ENCODE measurements at places on chromosomes 3 and 15.

GRCh38 chr3:23112491-23112890 lies 90.6 kb upstream of the UBE2E2 start:
- no peak for DNase-seq

GRCh38 chr3:146326875-146327543 lies 76.1 kb upstream of the PLSCR4 start:
- no peak for DNase-seq

DNA sequence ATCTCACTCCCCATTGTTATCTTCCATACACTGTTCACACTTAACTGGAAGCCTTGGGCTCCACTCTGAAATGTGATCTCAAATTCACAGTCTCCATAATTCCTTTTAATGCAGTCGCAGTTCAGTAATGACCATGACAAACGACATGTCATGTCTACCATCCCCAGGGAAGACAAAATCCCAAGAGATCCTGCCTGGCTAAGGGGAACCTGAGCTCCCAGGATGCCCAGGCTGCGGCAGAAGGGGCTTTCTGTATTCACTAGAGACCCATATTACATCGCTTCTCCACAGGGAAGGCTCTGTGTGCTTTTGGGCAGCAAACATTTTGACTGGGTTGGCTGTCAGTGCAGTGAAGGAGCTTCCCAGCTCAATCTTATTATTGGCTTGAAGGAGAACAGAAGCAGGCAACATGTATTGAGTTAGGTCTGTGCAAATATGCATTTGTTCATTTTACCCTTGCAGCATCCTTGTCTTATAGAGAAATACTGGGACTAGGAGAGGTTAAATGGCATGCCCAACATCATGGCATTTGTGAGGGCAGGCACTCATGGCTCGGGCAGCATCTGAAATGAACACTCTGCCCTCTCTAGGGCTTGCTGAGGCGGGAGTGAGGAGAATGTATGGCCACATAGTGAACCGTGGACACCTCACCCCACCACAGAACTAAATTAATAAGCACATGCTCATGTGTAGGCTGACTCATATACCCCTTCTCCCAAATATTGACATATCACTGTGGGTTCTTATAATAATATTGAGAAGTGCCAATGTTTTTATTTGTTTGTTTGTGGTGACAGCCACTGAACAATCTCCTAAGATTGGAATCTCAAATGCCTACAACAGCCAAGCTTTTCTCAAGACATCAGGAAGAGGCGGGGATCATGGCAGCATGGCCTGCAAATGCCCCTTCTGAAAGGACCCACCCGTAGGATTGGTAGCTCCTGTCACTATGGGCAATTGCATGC lies 141.6 kb upstream of the FOXB1 start:
- no peak for DNase-seq

GRCh38 chr3:5096336-5097008 lies 25.6 kb upstream of the ARL8B start:
- no peak for DNase-seq

- DNase-seq = no peak
These were observed 62.7 kb upstream of the CCR4 start for GRCh38 chr3:32888739-32889138.

DNA sequence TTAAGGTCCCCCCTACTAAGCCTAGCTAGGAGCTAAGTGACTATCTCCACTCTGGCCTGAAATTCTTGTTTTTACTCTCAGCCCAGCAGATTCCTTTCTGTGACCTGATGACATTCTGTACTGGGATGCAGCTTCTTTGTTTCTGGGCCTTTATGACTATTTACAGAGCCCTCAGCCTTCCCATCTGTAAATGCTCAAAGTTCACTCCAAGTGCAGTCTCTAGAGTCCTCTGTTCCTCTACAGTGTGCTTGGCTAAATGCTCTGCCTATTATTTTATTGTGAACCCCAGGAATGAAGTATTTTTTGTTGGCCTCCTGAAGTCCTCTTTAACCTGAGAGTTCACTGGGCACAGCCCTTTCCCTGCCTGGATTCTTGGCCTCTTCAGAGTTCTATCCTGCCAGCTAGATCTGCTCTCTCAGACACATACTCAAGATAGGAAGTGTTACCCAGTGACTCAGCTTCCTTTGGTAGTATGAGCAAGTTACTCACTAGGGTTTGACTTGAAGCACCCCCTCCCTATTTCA lies 278.1 kb upstream of the P2RY1 start:
- peak; percentile 39 for DNase-seq

GRCh38 chr15:39084674-39085530 lies 496.0 kb upstream of the THBS1 start:
- peak; percentile 86 for DNase-seq

DNA sequence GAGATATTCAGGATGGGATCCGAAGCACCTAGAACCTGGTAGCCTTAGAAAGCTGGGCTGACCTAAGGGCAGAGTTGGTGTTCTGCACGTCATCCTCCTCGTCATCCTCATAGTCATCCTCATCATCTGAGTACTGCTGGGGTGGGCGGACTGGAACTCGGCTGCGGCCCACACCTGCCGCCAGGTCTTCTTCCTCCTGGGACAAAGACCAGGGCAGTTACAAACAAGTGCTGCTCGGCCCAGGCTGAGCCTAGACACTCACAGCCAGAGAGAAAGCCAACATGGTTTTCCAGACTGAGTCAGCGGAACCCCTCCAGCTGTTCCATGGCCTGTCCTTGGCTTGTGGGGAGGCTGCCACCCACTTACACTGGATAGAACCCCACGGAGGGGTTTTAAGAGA lies 40.5 kb downstream of the SEMA3G start:
- DNase-seq = no peak

DNA sequence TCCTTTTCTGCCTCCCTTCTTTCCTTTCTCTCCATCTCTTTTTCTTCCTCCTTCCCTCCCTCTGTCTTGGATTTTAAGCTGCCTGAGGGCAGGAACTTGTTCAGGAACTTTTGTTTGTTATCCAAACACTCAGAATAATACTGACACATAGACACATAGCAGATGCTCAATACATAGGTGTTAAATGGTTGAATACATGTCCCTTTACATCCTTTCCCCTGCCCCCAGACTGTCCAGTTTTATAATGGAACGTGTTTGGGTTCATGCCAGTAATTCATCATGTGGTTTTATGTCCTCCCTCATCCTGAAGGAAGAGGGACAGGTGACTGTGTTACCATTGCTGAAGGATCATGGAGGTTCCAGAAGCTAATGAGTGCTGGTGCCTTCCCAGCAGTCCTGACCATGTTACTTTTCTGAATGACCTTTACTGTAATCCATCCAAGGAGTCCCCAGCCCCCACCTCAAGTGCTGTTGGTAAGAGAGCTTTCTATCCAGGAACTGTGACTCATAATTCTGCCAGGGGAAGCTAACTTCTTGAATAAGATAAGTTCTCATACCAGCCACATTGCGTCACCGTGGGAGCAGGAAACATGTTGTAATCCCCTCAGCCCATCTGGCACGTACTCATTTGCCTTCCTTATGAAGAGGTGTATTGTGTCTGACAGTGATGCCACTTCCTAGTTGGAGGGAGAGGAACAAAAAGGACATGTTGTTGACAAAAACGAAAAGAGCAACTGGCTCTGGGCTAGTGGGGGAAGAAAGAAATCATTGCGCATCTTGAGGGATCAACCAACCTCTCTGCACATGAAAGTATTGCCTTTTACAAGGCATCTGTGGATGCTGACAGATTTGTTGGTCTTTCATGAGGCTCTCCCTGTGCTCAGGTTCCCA lies 52.4 kb downstream of the IL1RAP start:
- peak; percentile 99 for DNase-seq

- no peak for DNase-seq
These were observed 1713.6 kb downstream of the SI start for GRCh38 chr3:163364717-163365116.

DNA sequence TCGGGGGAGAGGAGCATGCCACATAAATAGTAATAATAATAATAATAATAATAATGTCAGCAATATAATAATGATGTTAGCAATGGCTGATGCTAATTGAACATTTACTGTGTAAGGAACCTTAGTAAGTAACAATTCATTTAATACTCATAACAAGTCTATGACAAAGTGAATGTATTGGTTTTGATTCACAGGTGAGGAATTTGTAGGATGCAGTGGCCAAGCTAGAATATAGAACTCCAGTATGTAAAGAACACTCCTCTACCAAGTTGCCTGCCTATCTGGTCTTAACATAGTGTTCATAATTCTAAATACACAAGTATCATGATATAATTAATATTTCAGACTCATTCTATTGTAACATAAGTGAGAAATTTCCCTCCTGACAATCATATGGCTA lies 1016.5 kb downstream of the ROBO1 start:
- DNase-seq = no peak

DNA sequence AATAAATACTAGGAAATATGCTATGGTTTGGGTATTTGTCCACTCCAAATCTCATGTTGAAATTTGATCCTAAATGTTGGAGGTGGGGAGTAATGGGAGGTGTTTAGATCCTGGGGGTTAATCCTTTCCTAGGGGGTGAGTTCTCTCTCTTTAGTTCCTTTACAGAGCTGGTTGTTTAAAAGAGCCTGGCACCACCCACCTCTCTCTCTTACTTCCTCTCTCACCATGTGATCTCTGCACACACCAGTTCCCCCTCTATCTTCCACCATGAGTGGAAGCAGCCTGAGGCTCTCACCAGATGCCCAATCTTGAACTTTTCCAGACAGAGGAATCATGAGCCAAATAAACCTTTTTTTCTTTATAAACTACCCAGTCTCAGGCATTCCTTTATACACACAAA lies 10.5 kb downstream of the SLC24A5 start:
- no peak for DNase-seq

GRCh38 chr15:88243895-88244787 lies 12.4 kb downstream of the NTRK3 start:
- DNase-seq = no peak

GRCh38 chr3:71817262-71817661 lies 32.3 kb upstream of the PROK2 start:
- no peak for DNase-seq

GRCh38 chr3:111781561-111782446 lies 77.3 kb upstream of the PHLDB2 start:
- DNase-seq = no peak

DNA sequence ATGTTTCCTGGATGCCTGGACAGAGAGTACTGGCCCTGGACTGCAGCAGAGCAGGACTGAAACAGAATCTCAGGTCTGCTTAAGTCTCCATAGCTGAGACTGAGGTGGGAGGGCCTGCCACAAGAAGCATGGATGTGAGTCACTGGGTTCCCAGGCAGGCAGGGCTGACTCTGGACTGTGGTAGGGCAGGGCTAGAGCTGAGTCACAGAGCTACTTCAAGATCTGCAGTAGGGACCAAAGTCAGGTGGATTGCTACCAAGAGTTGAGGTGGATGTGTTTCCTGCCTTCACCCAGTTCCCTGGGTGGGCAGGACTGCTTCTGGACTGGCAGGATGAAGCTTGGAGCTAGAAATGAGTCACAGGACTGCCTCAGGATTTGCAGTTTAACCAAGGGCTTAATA lies 282.9 kb downstream of the AGBL1 start:
- no peak for DNase-seq

DNA sequence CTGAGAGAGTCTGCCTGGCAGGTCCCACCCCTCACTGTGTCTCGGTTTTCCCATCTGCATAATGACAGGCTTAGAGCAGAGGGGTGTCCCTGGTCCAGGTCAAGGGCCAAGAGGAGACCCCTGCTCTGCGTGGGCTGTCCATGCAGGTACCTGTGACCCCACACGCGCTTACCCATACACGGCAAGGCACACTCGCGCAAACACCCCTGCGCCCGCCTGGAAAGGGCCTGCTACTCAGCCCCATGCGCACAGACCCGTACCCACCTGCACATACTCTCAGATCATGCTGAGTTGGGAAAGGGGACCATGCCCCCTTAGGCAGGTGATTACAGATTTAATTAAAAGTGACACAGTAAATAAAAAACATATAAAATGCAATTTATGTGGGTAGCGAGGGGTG lies 23.4 kb upstream of the TMEM115 start:
- no peak for DNase-seq

DNA sequence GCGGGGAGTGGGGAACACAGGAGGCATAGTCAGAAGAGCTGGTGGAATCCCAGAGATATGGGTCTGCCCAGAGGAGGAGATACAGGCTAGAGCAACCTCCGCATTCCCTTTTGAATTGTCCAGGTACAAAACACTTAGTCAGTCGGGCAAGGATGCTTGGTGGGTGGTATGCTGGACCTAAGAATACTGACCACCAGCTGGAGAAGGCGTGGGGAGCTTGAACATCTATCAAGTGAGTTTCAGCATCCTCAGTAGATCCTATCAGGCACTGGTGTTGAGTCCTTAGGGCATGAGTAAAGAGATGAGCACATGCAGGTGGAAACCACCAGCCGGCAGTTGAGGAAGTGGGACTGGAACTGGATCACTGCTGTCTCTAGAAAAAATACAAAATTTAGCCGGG lies 14.7 kb upstream of the DIS3L start:
- DNase-seq = no peak

- DNase-seq = no peak
These were observed 16.0 kb downstream of the DNAJC19 start for GRCh38 chr3:180973543-180973942.

- no peak for DNase-seq
These were observed 25.3 kb upstream of the CORO2B start for GRCh38 chr15:68553314-68553993.

DNA sequence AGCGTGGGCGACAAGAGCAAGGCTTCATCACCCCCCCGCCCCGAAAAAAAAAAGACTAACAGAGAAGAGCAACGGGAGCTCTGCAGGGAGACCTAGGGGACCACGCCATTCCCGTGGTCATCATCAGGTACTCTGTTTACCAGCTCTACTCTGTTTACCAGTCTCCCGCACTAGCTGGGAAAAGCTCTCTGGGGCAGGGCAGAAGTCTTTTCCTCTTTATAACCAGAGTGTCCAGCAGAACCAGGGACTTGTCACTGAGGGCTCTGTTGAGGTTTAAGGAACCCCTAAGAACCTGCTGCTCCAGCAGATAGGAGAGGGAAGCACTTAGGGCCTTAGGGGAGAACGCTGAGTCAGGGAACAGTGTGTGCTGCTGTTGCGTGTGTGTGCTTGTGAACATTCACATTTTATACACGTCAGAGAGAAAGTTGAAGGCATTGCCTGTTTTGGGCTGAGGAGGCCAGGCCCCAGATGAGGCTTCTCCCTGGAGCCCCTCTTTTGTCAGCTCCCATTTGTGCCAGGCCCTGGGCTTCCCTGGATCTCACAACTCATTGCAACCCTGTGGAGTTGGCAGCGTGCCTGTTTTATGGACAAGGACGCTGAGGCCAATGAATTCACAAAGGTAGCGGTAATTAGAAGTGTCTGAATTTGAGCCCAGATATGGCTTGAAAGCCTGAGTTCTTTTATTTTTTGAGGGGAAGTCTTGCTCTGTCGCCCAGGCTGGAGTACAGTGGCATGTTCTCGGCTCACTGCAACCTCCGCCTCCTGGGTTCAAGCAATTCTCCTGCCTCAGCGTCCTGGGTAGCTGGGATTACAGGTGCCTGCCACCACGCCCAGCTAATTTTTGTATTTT lies 24.2 kb upstream of the ERICH6 start:
- DNase-seq = no peak

GRCh38 chr3:46483825-46484224 lies 14.0 kb upstream of the RTP3 start:
- DNase-seq = no peak
